Immature natural killer cell (primary cell): ENCODE measurements at places on chromosomes 7 and 10. TPM values are rescaled to one million over a fixed set of nuclear protein-coding genes. Genes with fewer than 3 reads are reported as not detected.

DNA sequence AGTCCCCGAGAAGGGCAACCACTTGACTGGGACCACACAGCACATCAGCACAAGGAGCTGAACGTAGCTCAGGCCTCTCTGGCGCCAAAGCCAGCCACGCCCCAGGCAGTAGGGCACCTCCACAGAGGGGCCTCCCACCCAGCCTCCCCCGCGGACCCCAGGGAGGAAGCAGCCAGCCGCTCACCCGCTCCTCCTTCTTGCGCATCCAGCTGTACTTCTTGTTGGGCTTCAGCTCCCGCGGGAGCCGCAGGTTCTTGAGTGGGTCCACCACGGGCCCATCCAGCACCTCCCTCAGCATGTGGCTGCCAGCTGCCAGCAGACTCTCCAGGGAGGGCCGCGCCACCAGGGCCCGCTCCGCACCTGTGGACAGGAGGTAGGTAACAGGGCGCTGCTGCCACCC lies 61.2 kb downstream of the TNRC18 start:
- no peak for DNase-seq

- no peak for DNase-seq
Measured at GRCh38 chr10:50420196-50420595, 168.9 kb upstream of the ASAH2 start.

GRCh38 chr7:128427289-128427891 lies 17.6 kb upstream of the IMPDH1 start:
- peak; percentile 45 for DNase-seq

The NPC1L1 gene
- polyA plus RNA-seq = not detected

The SUN3 gene
- not detected for polyA plus RNA-seq
